ENCODE measurements at places on chromosomes 6 and 20.

- DNase-seq, result no peak
These were observed 26.9 kb downstream of the LYRM2 start for GRCh38 chr6:89611666-89612065.

DNA sequence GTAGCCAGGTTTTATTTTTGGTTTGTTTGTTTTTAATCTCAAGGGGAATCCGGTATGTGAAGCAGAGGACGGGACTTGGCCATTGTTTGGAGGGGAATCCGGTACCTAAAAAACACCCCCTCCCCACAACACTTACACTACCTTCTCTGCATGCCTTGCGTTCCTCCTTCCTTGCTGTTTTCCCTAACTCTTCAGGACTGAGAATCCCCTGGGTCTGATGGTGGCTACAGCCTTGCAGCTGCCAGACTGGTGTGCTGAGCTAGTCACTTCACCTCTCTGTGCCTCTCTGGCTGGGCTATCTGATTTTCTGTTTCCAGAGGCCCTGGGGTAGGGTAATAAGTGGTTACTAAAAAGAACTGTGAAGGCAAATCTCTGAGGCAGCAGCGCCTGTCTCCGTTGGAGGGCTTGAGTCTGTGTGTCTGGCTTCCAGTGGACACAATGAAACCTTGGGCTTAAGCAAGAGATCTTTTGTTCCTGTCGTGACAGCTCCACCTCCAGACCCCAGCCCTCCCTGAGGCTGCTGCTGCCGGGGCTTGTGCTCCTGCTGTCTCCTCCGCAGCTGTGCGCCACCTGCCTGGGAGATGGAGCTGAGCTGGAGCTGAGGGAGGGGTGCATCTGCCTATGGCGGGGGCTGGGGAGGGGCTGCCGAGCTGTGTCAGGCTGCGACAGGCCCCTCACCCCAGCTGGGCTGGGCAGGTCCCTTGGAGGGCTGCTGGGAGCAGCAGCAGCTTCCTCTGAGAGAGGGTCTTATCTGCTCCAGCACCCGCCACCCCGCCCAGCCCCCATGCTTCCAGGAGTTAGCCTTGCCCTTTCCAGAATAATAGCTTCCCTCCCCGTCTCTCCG is 65.8 kb upstream of the CCDC167 start:
- no peak for DNase-seq

DNA sequence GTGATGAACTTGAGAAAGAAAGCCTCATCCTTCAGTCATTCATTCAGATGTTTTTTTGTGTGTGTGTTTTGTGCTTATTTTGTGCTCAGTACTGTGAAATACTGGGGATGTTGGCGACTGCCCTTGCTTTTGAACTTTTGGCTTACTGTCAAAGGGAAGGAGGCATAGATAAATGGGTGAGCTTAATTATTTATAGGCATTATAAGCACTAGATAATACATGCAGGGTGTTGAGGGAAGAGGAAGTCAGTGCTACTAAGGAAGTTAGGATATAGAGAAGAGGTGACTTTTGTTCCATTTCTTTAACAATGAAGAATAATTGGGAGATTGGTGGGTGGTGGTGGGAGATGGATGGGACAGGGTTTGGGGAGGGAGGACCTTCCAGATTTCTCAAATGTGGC is 23.6 kb downstream of the XRN2 start:
- no peak for DNase-seq

- DNase-seq, result peak; percentile 49
These were observed 3.9 kb upstream of the PHF20 start for GRCh38 chr20:35767683-35768481.

DNA sequence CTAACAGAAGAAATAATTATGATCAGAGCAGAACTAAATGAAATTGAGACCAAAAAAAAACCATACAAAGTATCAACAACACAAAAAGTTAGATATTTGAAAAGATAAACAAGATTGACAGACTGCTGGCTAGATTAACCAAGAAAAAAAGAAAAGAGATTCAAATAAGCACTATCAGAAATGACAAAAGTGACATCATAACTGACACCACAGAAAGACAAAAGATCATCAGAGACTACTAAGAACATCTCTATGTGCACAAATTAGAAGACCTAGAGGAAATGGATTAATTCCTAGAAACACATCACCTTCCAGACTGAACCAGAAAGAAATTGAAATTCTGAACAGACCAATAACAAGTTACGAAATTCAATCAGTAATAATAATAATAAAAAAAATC is 17.9 kb downstream of the DTNBP1 start:
- DNase-seq, result no peak

DNA sequence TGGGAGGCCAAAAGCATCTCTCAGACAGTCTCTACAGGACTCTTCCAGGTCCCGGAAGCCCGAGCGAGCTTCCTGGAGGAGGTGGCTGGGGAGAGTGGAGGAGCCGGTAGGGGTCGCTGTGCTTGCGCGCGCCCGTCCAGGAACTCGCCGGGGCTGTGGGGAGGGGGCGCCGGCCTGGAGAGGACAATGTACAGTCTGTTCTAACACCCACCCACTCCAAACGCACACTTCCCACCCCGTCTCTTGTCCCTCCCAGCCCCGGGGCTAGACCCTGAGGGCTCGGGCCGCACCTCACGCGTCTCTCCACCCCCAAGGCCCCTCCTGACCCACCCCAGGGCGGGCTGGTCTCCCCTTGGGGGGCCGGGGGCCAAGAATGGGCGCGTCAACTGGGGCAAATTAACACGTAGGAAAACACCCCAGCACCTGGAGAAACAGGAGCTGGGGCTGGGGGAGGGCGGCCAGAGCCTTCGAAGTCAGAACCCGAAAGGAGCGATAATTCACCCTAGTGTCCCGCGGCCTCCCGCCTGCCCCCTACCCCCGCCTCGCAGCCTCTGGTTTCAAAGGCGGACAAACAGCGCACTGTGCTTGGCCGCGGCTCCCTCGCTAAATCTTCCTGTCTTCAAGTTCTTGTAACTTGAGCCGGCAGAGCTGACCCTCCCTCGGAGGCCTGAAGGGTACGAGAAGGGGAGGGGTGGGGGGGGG is 103.2 kb upstream of the FOXP4 start:
- DNase-seq, result peak; percentile 25
